Activated naive CD4-positive, alpha-beta T cell (primary cell): ENCODE measurements at places on chromosomes 13 and 19.

- DNase-seq: no peak
Observed at GRCh38 chr19:45800070-45800553, 7.5 kb upstream of the DMWD start.

DNA sequence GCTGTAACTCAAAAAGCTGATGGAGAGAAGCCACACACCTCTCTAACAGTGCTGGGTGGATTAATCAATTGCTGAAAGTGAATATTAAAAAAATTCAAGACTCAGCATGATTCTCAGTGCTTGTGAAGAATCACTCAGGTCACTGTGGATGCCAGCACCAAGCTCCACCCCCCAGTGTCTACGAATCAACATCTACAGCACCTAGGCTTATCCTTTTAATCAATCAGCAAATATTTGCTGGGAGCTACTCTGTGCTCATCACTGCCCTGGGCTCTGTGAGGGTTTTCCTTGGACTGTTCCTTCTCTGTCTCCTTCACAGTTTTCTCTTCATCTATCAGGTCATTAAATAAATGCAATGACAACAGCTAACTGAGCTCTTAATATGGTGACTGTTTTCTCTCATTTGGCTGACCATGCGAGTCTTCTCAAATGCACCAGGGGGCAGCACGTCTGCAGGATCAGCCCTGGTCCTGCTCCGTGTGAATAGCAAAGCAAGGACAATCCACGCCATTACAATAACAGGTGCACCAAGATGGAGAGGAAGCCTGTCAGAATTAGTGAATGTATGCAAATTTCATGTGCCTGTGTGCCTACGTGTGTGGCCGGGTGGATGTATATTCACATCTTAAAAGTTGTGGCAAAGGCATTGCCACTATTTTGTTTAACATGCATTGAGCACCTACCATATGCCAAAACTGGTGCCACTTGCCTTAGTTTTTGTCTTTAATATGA is 14.6 kb upstream of the C13orf42 start:
- no peak for DNase-seq

DNA sequence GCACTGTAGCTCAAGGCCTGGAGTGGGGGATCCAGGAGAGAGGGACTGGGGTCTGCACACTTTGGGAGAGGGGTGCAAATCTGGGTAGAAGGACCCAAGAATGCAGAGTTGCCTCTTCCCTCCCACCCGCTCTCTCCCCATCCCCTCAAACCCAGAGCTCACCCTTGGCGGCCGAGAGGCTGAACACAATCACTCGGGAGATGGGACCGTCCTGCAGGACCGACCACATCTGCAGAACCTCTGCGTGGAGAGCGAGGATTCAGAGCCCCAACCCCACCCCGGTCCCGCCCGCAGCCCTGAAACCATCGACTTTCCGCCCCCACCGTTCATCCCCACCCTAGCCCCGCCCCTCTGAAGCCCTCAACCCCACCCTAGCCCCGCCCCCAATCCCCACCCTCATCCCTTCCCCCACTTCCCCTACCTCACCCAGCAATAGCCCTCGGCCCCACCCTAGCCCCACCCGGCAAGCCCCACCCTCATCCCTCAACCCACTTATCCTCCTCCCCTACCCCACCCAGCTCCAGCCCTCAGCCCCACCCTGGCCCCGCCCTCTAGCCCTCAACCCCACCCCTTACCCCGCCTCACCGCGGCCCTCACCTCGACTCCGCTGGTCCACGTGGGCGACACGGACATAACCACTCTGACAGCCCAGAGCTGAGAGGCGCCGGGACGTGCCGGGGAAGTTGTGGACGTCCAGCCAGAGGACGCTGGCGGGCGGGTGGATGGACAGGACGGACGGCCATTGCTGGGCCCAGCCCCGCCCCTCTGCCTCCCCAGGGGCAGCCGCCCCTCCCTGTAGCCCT is 4.1 kb downstream of the KPTN start:
- no peak for DNase-seq

- no peak for DNase-seq
Observed at GRCh38 chr13:111476197-111476596, 155.8 kb downstream of the TEX29 start.

DNA sequence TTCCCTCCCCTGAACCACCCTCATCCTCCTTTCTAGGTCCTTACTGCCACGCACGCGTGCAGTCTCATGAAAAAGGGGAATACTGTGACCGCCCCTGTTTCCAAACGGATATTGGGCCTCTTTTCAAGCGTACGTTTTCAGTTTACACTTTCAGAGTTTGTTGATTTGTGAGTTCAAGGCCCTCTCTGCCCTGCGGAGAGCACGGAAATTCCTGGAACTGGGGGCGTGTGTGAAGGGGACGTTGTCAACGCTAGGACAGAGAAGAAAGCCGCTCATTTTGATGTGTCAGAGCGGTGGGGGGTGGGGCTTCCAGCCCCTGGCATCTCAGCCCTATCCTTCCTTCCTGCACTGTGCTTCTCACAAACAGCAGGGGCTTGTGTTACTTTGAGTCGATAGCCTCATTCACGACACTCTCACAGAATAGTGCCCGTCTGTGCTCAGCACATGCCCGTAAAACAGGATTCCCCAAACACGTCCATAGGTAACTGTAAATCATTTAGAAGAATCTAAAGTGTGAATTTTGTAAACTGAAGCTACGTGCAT is 137.6 kb upstream of the PEG3 start:
- DNase-seq: no peak

GRCh38 chr19:2798733-2799132 is 13.4 kb downstream of the THOP1 start:
- no peak for DNase-seq

DNA sequence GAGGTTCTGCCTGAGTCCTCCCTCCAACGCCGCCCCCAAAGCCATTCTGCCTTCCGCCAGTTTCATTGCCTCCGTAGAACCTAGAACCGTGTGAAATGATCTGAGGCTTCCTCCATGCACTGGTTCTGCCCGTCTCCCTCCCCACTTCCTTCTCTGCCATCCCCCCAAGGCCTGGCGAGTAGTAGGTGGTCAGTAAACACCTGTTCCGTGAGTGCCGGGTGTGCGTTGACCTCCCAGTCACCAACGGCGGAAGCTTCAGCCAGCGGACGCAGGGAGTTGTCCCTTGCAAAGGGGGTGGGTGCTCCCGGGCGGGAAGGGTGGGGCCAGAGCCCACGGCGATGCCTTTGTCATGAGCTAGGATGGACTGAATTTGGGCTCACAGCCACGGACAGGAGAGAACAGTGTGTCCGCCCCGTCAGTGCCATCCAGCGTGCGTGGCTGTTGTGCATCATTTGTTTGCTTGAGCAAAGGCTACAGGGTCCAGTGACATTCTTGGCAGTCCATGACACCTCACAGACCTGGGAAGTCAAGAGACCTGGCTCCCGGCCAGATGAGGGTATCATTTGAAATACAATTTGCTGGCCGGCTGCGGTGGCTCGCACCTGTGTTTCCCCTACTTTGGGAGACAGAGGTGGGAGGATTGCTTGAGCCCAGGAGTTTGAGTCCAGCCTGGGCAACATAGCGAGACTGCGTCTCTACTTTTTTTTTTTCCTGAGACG is 43.1 kb downstream of the NFIC start:
- DNase-seq: no peak
